A549 treated with DMSO at 1 μM for 4 hours (cell line): ENCODE measurements at places on chromosomes 16 and 17. TPM values are rescaled to one million over a fixed set of nuclear protein-coding genes. Genes with fewer than 3 reads are reported as not detected.

GSG1L2 gene
- not detected in 5 replicates for total RNA-seq

GDPD1 gene
- total RNA-seq, result 0.63 to 1.3 TPM (median 0.98 TPM) in 5 replicates

SPN gene
- 0.03 TPM in 2 of 5 replicates, not detected in the others for total RNA-seq

ACSM5 gene
- not detected in 5 replicates for total RNA-seq

KRTAP4-5 gene
- not detected in 5 replicates for total RNA-seq

HID1 gene
- total RNA-seq, result 6.3 to 7.3 TPM (median 7.2 TPM) in 5 replicates

ZNF207 gene
- total RNA-seq, result 246 to 266 TPM (median 252 TPM) in 5 replicates

PRDM7 gene
- total RNA-seq, result 0.03 TPM in 1 of 5 replicates, not detected in the others

HCRT gene
- total RNA-seq, result 0.32 TPM in 1 of 5 replicates, not detected in the others

ABCC3 gene
- 122 to 146 TPM (median 140 TPM) in 5 replicates for total RNA-seq

ZNF385C gene
- 0.11 to 0.45 TPM (median 0.24 TPM) in 5 replicates for total RNA-seq

GRAP gene
- total RNA-seq, result 0.10 to 0.29 TPM (median 0.24 TPM) in 5 replicates

HSF4 gene
- total RNA-seq, result 10.6 to 19.1 TPM (median 15.0 TPM) in 5 replicates

TBC1D10B gene
- total RNA-seq, result 26.5 to 36.6 TPM (median 31.8 TPM) in 5 replicates

CD79B gene
- 0.08 to 0.18 TPM (median 0.13 TPM) in 3 of 5 replicates, not detected in the others for total RNA-seq

PRR14 gene
- total RNA-seq, result 17.7 to 27.0 TPM (median 23.7 TPM) in 5 replicates

PSMC5 gene
- 212 to 238 TPM (median 224 TPM) in 5 replicates for total RNA-seq

NBR1 gene
- total RNA-seq, result 38.9 to 52.0 TPM (median 47.8 TPM) in 5 replicates
